ENCODE measurements at places on chromosomes 2 and 18.

DNA sequence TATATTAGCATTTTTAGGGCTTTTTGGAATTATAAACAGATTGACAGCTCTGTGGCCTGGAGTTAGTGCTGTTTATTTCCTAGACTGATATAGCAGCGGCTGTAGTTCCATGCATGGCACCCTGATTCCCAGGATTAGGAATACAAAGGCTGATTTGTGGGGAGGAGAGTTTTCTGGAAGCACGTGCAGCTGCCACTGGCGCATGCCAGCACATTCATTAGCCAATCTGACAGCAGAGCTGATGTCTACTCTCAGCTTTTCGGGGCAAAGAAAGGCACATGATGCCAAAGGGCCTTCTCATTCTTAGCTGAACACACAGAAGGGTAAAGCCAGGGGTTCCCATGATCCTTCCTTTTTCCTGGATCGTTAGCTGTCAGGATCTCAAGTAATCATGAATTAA is 45.7 kb upstream of the RAPH1 start:
- no peak for DNase-seq

GRCh38 chr2:84781942-84782716 is 98.8 kb downstream of the TRABD2A start:
- DNase-seq = no peak

DNA sequence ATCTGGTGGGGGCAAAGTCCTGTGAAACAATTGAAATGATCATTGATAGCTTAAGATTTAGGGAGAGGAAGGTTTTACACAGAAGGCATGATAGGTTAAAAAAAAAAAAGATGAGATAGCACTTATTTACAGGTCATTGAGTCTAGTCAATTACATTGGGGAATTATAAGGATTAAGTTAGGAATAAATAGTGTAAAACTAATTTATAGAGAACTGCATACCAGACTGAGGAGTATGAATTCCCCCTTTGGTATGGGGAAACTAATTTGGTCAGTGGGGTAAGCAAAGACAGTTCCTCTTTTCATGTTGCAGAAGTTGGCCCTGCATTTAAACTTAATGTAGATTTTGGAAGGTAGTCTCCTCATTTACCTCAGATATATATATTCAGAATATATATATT is 10.8 kb downstream of the GLS start:
- peak; percentile 27 for DNase-seq

GRCh38 chr18:49751427-49752094 is 61.8 kb downstream of the ACAA2 start:
- DNase-seq = no peak

DNA sequence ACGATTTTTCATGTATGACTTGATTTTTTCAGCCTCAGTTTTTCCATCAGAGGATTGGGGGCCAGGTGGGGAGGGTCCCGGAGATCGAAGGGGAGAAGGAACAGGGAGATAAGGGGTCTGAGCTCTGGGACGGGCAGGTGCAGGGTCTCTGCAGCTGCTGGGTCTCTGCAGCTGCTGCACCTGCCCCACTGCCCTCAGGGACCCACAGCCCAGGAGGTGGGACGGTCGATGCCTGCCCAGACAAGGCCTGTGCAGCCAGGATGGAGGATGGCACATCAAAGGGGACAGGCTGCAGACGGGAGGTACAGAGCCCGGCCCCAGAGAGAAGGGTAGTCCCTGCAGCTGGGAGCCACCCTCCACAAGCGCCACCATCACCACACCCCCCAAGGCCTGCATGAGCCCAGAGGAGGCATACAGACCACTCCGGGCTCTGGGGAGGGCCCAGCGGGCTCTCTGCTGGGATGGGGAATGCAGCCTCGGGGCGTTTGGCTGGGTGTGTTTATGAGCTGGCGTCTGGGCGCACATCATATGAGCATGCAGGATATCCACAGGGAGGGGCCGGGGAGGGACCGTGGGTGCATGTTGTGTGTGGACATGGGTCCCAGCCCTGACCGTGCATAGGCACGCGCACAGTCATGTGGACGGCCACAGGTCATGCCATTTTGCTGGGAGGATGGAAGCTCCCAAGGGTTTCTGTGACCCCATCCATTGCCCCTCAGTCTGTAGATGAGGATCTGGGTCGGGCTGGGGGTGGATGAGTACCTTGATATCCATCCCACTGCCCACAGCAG is 34.9 kb upstream of the GPC1 start:
- no peak for DNase-seq

All from GM13976 (cell line).